ENCODE measurements at places on chromosomes 5 and 9.

GRCh38 chr5:123094237-123094918, 5.3 kb downstream of the PRDM6 start:
- DNase-seq: no peak

- no peak for DNase-seq
These were observed 135.4 kb downstream of the UGCG start for GRCh38 chr9:112032009-112032408.

DNA sequence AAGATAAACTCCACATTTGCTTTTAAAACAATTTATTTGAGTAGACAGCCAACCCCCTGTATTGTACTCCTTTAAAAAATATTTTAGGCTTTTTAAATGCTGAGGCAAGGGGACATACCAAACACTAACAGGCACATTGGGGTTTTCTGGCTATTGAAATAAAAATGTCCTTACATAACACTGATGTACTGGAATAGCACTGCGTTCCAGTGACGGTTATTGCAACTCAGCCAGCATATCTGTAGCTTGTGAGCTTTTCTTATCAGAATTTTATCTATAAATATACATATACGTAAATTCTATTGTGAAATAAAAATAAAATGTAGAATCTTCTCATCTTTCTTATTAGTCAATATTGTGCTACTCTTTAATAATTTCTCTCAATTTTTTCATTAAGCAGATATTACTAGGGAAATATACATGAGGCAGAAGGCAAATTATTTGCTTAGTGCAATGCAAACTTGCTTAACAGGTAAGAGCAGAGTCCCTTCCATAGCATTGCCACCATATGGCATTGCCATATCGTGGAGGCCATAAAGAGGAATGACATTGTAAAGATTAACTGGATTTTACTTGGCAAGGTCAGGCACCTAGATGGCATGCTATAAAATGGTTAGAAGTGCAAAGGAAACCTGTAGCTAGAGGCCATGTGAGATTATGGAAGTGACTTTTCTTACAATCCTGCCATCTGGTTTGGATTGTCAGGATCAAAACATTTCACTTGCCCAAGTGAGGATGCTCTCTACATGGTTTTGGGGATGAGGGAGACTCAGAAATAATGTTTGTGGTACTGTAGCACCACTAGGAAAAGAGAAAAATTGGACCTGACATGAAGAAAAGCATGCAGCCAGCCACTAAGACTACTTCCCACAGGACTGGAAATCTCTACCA, 94.8 kb upstream of the CDKN2B start:
- DNase-seq: no peak

GRCh38 chr5:73322437-73323076, 126.0 kb downstream of the FOXD1 start:
- DNase-seq: no peak

GRCh38 chr5:143672806-143673205, 139.2 kb upstream of the HMHB1 start:
- DNase-seq: no peak

- no peak for DNase-seq
These were observed 50.8 kb downstream of the RBM27 start for GRCh38 chr5:146254223-146254622.

- no peak for DNase-seq
These were observed 82.9 kb upstream of the ALDH1B1 start for GRCh38 chr9:38309324-38310195.

DNA sequence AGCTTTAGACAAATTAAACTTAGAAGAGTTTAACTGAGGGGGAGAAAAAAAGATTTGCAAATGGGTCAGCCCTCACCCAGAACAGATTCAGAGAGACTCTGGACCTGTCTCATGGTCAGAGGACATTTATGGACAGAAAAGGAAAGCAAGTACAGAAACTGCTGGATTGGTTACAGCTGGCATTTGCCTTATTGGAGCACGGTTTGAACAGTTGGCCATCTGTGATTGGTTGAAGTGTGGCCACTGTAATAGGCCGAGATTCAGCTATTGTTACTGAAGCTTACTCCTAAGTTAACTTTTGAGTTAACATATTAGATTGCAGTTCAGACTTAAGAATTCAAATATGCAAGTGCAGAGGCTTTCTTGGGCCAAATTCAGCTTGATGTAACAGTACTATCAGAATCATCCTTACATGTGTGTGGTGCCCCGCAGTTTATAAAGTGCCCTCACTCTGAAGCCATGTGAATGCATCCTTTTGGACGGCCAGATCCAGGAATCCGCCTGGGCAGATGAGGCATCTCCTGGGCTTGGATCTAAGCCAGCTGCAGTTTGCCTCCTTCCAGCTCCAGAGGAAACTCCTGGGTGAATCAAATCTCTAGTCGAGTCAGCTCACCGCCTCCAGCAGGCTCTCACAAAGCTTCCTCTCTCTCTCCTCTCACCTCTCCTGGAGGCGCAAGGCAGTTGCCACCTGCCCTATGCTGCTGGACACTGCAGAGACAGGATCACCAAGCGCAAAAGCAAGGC, 165.2 kb downstream of the ADAMTS12 start:
- no peak for DNase-seq

GRCh38 chr5:4019009-4019769, 423.6 kb downstream of the IRX1 start:
- no peak for DNase-seq

GRCh38 chr5:14464671-14465070, 116.9 kb upstream of the OTULINL start:
- no peak for DNase-seq

- no peak for DNase-seq
These were observed 31.1 kb downstream of the FOXD1 start for GRCh38 chr5:73417303-73418034.

DNA sequence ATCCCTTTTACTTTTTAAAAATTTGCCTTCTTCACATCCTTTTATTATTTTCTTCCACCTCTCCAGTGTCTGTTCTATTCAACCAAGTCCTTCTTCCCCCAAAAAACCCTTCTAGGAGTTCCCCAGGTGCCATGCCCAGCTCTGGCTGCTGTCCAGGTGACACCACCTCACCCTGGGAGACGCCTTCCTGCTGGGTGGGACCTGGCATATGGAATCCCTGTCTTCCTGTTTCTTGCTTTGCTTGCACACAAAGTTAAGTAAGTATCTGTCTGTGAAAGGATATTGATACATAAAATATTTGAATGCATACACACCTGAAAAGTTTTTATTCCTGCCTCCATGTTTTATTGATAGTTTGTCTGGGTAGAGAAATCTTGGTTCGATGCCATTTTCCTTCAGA, 23.1 kb upstream of the MED10 start:
- no peak for DNase-seq

GRCh38 chr5:81779125-81779915, 28.4 kb upstream of the SSBP2 start:
- DNase-seq: no peak

DNA sequence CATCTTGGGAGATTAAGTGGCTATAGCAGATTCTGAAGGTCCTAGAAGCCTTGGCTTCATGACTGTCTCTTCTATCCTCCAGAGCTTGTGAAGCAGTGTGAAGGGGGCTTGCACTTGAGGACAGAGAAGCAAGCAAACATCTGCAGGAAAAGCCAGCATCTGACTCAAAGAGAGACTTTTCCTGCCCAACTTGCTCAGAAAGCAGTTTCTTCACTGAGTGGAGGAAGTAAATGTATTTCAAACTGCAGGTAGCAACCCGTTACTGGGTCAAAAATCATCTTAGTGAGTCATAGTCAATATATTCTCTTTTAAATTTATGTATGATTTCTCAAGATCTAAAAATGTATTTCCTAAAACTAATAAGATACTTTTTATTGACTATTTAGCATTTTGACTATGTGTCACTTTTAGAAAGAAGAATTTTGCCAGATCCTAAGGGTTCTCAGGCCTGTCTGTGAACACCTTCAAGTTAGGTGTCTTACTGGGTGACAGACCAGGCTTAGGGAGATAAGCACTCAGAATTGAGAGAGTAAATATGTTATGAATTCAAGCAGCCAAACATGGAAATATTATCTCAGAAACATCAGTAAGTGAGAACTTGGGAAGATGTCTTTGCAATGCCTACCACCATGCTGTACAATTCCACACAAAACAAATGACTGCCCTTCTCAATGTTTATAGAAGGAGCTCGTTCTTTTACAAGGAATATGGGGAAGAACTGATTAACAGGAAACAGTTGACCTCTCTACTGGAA, 72.6 kb upstream of the DMAC1 start:
- no peak for DNase-seq

DNA sequence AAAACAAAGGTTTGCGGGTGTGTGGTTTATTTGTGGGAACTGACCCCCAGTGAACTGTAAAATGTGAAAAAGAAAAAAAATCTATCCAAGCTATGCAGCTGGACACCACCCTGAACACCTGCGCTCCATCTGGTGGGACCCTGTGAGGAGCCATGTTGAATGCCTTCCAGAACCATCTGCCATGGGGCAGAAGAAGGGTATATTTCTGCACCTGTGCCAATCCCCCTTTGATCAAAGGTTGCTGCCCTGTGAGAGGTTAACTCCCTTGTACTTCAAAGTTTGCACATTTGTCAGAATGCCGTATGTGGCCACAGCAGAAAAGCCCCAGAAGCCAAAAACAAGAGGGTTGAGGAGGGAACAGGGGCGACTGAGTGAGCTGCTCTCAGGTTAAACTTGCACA, 148.5 kb upstream of the ALDH1B1 start:
- DNase-seq: no peak

DNA sequence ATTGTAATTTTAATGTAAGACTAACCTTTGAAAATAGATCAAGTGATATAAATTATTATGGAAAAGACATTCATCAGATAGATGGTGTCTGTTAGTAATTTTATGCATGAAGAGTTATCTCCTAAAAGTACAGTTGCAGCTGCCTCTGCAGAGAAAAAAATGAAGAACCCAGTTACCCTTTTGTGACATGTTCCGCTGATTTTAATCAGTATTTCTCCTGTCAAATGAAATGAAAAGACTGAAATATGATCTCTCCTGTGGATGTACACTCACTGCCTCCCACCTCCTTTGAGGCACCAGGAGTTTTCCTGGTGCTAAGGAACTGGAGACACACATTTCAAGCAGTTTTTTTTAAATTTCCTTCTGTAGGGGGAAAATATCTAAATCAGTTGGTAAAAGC, 277.4 kb downstream of the KIF4B start:
- DNase-seq: no peak

DNA sequence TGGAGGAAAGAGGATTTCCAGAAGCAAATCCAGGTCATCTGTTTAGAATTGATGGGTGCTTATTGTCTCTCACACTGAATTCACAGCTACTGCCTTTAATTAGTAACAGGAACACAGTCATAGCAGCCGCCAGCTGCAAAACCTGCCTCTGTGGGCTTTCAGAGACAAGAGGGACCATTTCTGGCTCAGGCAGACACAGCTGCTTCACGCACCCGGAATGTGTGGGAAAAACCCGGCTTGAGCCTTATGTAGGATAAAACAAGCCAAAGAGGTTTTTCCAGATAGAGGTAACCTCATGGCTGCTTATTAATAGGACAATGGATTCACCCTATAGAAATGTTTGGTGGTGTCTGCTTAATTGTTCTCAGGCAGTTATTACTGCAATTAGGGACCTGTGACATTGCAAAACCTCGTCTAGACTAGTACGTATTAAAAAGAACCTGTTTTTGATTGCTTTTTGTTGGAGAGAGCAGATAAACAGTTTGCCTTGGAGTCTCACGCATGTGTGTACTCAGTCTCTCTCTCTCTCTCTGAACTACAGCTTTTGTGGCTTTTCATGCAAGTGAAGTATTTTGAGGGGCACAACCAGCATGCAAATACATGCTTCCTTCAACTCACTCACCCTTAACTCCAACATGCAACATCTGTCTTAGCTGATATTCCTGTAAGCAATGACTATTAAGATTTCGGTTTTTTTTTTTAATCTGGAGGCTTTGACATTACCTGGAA, 302.7 kb downstream of the PLK2 start:
- no peak for DNase-seq

DNA sequence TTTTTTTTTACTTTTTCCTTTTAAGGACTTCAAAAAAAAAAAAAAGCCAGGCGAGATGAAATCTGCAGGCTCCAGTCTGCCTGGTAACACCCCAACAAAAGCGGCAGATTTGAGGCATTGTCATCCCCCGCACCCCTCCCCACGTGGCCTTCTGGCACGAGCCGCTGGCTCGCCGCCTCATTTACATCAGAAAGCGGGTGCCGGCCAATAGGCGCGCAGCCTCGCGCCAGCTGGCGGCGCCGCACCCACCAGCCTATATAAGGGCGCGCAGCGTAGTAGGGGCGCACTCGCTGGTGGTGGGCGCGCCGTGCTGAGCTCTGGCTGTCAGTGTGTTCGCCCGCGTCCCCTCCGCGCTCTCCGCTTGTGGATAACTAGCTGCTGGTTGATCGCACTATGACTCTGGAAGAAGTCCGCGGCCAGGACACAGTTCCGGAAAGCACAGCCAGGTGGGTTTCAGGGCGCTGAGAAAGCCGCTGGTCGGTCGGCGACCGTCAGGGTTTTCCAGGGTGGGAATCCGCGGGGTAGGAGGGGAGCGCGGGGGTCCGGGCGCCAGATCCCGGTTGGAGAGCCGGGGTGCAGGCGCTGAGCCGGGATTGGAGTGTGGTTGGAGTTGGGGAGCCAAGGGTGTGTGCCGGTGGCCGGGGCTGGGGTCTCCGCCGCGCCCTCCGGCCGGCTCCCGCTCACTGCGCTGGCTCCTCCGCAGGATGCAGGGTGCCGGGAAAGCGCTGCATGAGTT, at the start of gene GADD45G:
TSS of gene GADD45G (plus strand) at position 284 of the 736 bp plus-strand sequence. CDS start at position 394, 110 bp downstream.
- peak; percentile 97 for DNase-seq

- no peak for DNase-seq
These were observed 372.8 kb upstream of the KLF4 start for GRCh38 chr9:107862323-107862722.

GRCh38 chr9:27787891-27788290, 214.6 kb upstream of the C9orf72 start:
- peak; percentile 25 for DNase-seq

DNA sequence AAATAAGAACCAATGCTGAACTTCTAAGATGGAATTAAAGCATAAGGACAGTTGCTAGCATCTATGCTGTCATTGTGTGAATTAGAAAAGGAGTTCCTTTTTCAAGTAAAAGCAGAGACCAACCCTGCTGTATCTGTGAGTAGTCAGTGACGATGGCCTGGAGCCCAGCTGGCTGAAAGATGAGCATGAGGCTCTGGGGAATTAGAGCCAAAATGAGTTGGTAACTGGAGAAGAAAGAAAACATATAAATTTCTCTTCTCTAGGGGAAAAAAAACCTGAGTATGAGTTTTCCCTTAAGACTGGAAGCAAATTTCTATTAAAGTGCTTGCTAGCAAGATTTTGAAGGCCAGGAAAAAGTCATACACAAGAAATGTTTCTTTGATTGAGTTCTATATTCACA, 1.6 kb upstream of the SPZ1 start:
- DNase-seq: no peak

DNA sequence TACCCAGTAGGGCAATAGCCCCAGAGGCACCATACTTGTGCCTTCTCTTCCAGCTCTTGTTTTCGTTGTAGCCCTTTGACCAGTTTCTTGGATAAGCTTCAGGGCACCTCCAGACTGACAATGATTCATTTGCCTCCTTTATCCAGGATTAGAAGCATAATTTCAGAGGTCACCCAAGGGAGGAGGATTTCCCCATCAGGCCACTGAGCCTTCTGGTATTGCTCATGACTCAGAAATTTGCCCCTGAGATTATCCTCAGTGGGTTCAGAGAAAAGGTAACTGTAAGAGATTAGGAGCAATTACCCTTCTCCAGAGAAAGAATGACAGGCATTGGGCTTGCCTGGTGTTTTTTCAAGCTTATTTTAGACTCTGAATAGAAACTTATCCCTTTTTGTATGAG, 147.9 kb downstream of the MSX2 start:
- DNase-seq: no peak

- DNase-seq: no peak
These were observed 136.7 kb downstream of the MACROH2A1 start for GRCh38 chr5:135262364-135262763.

GRCh38 chr9:1198085-1198484, 147.9 kb downstream of the DMRT2 start:
- no peak for DNase-seq

All from NT2/D1 (cell line).